ENCODE measurements at places on chromosomes 4 and X. TPM values are rescaled to one million over a fixed set of nuclear protein-coding genes. Genes with fewer than 3 reads are reported as not detected.

- DNase-seq = no peak
These were observed 26.3 kb upstream of the ZMAT1 start for GRCh38 chrX:101958139-101958538.

- no peak for DNase-seq
These were observed 171.2 kb upstream of the PGRMC2 start for GRCh38 chr4:128458816-128459215.

DNA sequence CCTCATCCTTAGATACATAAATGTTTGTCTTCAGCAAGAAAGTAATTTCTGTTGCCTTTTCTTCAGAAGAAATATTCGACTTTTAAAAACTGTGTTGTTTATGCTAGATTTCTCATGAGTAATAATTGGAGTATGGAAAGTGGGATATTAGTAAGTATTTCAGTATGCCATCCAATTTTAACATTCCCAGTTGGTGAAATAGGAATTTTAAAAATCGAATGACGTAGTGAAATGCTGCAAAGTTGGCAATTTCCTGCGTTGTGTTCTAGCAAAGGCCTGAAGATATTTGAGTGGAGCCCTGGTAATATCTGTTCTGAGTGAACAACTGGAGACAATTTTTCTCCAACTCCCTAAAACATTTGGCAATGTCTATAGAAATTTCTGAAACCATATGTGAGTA lies 190.1 kb downstream of the ZNF330 start:
- no peak for DNase-seq

- DNase-seq = no peak
These were observed 53.6 kb downstream of the AMER1 start for GRCh38 chrX:64151911-64152310.

- no peak for DNase-seq
These were observed 15.6 kb downstream of the CHRNA9 start for GRCh38 chr4:40350627-40351227.

DNA sequence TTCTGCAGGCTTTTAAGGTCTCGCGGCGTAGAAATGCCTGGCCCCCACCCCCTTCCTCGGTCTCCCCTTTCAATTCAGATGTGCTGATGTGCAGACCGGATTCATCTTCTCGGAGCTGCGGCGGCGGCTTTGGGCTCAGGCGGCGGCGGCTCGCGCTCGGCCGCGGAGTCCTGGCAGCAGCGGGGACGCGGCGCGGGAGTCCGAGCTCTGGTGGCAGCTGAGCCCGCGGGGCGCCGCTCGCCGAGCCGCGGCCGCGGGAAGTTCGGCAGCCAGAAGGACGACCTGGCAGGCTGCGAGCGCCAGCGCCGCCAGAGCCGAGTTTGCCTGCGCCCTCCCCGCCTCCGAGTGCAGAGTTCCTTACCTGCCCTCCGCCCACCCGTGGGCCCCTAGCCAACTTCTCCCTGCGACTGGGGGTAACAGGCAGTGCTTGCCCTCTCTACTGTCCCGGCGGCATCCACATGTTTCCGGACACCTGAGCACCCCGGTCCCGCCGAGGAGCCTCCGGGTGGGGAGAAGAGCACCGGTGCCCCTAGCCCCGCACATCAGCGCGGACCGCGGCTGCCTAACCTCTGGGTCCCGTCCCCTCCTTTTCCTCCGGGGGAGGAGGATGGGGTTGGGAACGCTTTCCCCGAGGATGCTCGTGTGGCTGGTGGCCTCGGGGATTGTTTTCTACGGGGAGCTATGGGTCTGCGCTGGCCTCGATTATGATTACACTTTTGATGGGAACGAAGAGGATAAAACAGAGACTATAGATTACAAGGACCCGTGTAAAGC lies 448 bp downstream of the TLL1 start:
- peak; percentile 18 for DNase-seq

LONRF3 gene
- total RNA-seq = 5.9 TPM

- no peak for DNase-seq
These were observed 14.7 kb downstream of the SLIT2 start for GRCh38 chr4:20266215-20267082.

GRCh38 chr4:11622961-11623725 lies 194.4 kb upstream of the HS3ST1 start:
- no peak for DNase-seq

DNA sequence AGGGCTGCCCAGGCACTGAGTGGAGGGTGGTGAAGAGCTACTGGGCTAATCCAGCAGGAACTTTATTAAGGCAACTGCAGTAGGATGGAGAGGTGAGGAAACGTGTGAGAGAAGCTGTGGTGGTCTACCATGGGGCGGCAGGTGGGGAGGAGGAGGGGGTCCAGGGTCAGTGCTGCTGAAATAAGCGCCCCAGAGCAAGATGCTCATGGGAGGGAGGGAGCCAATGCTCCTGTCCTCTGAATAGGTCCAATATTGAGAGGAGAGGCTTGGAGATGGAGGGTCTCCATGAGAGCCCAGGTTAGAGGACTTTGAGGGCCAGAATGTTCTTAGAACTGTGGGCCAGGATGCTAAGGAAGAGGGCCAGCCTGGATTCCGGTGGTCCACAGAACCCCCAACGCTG lies 35.2 kb downstream of the EVC start:
- DNase-seq = no peak

DNA sequence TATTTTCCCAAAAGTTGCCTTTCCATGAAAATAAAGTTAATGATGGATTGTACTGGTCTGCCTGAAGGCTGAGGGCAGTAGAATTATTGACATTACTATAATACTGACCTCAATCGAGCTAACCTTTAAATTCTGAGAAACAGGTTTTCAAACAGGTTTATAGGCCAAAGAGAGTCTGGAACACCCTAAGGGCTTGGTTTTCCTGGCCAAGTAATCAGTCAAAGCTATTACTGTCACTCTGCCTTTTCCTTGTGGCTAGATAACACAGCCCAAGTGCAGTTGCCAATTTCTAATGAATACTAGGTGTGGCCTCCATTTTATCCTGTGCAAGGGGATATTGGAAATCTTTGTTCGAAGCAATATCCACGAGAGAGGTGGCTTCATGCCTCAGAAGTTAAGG lies 75.2 kb downstream of the INTS12 start:
- no peak for DNase-seq

DNA sequence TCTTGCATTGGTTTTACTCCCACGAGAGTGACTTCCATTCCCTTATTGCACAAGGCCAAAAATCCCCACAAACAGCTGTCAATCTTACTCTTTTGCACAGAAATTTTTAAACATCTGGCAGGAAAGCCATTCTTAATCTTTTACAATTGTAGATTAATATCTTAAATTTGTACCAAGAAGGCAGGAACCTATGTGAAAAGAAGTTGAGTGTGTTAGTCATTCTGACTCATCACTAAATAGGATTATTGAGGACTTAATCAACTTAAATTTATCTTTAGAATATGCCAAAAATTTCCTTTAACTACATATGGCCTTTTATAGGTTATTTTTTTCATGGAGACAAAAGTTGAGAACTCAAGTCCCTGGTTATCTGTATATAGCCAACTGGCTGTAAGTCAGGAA lies 49.0 kb upstream of the VEGFC start:
- DNase-seq = no peak

DNA sequence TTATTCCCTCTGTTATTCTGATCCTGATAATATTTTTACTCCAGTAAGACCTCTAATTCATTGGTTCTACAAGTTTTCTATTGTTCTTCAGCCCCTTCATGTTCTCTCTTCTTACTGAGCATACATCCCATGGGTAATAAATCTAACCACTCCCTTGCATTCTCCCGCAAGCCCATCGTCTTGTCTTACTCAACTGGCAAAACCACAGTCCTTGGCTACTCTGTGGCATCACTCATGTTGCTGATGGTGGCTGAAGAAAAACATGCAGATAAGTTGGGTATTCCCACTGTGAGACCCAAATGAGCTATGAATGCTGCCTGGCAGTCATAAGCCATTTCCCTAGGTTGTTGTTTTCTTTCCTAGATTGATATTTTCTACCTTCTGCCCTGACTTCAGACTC lies 402.2 kb upstream of the AADAT start:
- DNase-seq = no peak

- no peak for DNase-seq
These were observed 34.9 kb upstream of the CLDN24 start for GRCh38 chr4:183356931-183357675.

- peak; percentile 34 for DNase-seq
These were observed at the start of gene ARAP2 for GRCh38 chr4:36244257-36245082. Gene ARAP2 (minus strand): TSS chr4:36244514. CDS start chr4:36229486, 15,028 bp downstream.

GPM6B gene
- total RNA-seq = 0.59 TPM

DNA sequence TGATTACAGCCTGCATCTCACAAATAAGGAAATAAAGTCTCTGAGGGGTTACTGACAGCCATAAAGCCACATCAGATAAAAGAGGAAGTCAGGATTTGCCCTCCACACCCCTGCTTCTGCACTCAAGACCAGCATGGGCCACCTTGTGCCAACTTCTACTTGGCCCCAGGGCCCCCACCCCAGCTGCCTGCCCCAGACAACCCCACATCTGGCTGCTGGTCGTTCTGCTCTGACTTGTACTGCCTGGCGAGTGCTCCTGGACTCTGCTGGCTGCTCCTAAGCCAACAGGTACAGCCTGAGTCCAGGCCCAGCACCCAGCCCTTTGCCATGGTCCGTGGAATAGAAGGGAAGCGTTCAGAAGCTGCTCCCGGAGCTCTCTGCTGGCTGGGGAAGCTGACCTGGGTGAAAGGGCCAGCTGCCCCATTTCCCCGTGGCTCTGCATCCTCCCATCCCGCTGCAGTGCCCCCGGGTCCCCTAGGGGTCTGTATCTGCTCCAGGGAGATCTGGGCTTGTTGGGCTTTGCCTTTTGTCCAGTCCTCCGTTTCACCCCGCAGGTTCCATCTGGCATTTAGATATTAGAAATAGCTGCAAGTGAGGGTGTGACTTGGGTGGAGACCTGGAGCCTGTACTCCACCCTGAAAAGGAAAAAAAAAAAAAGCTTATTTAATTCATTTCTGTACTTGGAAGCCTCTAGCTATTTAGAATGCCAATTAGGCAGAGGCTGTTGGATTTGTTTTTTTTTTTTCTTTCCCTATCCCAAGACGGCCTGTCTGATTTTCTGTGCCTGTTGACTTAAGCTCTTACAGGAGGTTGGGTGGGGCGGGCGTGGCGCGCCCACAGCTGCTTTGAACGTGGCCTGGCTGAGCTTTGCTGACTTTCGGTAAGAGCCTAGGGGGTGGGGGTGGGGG lies 194.7 kb downstream of the PTTG2 start:
- no peak for DNase-seq

DCHS2 gene
- total RNA-seq = 10.6 TPM

- DNase-seq = no peak
These were observed 457.1 kb upstream of the CPEB2 start for GRCh38 chr4:14545163-14545562.

- DNase-seq = no peak
These were observed 49.5 kb upstream of the HELT start for GRCh38 chr4:184968784-184969201.

DNA sequence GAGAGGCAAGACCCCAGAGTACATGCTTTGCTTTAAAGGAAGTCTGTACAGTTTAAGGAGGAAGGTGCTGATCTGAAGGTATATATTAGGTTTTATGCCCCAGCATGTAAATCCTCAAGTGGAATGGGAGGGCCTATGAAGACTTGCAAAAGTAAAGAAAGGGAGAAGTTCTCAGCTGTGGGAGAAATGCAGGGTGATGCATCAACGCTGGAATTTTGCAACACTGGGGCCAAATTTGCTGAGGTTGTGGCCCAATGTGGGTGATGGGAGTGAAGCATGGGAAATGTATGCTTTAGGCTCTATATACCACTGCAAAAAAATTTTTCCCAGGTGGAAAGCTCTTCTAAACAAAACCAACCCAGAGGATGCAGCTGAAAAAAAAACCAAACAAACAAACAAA lies 33.8 kb upstream of the GPR174 start:
- DNase-seq = no peak

Data from uterus (tissue), 4 donors.